Ascending aorta (tissue), 2 donors: ENCODE measurements at places on chromosomes 6 and 20. TPM values are rescaled to one million over a fixed set of nuclear protein-coding genes. Genes with fewer than 3 reads are reported as not detected.

DNA sequence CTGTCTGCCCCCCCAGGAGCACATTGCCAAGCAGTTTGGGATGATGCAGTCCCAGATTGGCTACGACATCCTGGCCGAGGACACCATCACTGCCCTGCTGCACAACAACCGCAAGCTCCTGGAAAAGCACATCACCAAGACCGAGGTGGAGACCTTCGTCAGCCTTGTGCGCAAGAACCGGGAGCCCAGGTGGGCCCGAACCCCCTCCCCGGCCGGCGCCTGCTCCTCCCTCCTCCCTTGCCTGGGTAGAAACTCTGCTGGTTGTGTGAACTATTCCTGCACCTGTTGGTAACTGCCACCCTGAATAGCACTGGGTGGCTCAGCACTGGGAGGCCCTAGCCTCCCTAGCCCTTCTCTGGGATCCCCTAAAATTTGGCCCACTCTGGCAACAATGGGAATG, 43.7 kb downstream of the UQCC2 start:
- H3K36me3 ChIP-seq, result no peaks in the 10 kb centered on the region
- no peaks in the 10 kb centered on the region for H3K4me1 ChIP-seq
- H3K27me3 ChIP-seq, result no peaks in the 10 kb centered on the region
- no peak overlapping the region for H3K27ac ChIP-seq

DNA sequence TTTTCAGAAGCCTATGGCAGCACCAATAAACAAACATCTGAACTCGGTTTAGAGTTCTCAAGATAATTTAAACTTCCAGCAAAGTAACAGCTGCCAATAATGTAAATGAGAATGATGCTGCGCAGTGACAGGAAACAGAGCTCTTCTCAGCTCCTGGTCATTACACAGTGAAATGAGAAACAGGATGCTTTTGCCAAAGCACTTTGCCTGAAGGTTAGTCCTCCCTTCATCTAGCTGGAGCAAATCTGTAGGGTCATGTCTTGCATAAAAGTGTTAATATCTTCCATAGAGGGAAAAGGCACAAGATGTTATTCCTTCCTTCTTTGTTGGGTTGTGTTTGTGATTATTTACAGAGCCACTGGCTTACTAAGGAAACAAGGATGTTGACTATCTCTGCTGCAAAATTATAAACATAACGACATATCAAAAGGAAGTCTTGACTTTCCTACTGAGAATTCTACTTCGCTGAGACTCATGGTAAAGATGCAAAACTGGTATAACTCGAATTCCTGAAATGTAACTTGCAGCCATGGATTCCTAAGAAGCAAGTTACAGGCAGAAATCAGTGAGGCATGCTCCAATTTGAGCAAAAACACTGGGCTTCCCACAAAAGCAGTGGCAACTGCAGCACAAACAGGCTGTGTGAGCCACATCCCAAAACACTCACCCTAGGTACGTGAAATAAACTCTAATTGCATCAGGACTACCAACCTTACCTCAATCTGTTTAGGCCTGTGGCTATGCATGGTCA, 102.5 kb upstream of the BEND6 start:
- no peaks in the 10 kb centered on the region for H3K4me1 ChIP-seq
- no peak for DNase-seq
- H3K4me3 ChIP-seq, result peak overlapping the region; percentile 66

The IRF4 gene
- 1.3 TPM for total RNA-seq

DNA sequence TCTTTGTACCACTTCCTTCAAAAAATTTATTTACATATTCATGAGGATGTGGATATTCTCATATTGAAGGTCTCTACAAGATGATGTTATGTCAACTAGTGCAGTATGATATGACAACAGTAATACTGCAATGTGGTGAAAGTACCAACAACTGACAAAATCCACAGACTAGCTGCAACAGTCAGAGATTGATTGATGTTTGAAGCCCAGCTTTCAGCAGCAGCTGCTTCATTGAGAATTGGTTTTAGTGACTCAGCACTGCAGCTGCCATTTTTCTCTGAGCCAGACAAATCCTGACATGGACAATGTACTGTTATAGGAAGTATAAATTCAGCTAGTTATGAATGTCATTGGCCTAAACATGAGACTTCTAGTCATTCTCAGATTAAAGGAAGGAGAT, 53.8 kb downstream of the PKIB start:
- H3K36me3 ChIP-seq, result no peaks in the 10 kb centered on the region
- H3K27ac ChIP-seq, result no peak overlapping the region
- H3K27me3 ChIP-seq, result no peaks in the 10 kb centered on the region
- DNase-seq, result no peak
- H3K4me3 ChIP-seq, result no peak overlapping the region

The UTRN gene
- 69.9 TPM for total RNA-seq

GRCh38 chr20:24949756-24950127, 673 bp downstream of the CST7 start:
- no peak for DNase-seq
- peak overlapping the region; percentile 7 for H3K27ac ChIP-seq
- H3K27me3 ChIP-seq, result no peaks in the 10 kb centered on the region

DNA sequence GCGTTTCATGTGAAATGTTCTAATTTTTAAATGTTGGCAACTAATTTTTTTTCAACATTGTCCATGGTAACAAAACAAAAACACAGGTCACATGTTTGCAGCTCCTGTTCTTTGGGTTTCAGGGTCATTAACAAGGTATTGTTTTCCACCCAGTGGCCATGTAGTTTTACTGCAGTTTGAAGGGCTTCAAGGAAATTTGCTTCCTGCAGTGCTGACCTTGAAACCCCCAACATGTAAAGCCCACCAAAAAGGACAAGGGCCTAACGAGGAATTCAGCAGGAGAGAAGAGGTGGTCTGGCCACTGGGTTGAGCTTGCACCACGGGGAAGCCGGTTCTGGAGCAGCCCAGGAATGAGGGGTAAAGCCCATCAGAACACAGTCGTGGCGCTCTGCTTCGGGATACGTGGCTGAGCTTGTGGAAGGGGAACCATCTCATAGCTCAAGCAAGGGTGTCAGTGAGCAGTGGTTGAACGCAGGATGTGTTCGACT, 13.9 kb upstream of the KLHL31 start:
- no peaks in the 10 kb centered on the region for H3K36me3 ChIP-seq
- no peak overlapping the region for H3K4me3 ChIP-seq
- no peaks in the 10 kb centered on the region for H3K4me1 ChIP-seq

DNA sequence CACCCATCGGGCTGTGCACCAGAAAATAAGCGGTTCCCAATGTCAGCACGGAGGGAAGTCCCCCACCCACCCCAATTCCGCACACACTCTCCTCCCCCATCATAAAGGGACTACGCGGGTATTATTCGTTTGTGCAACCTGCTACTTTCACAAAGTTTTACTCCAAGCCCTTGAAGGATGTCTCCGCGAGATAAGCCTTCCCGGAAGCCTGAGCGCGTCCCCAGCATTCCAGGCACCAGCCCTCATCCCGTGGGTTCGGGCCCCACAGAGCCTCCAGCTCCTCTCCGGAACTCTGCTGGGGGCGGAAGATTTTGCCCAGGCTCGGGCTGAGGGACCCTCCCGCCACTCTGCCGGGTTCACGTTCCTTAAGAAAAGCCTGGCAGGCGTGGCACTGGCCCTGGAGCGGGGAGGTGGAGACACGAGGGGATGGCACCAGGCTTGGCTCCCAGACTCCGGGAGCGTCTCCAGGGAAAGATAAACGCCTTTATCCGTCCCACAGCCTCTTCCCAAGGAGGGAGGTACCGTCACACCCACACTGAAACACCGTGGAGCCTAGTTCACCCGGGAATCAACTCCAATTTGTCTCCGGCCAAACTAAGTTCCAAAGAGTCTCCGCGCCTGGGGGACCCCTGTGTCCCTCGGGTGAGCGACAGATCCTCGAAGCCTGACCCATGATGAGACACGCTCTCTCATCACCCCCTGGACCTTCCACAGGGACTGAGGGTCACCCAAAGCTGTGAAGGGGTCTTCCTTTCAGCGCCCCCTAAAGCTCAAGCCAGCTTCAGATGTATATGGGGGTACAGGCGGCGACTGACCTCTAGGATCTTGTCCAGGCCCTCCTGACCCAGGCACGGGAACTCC, 934 bp downstream of the KCNK5 start:
- H3K36me3 ChIP-seq, result no peaks in the 10 kb centered on the region
- H3K27me3 ChIP-seq, result no peaks in the 10 kb centered on the region
- H3K4me3 ChIP-seq, result peak overlapping the region; percentile 69
- H3K4me1 ChIP-seq, result peaks cover 6% of the 10 kb centered on the region
- DNase-seq, result no peak

- no peak overlapping the region for H3K4me3 ChIP-seq
- H3K36me3 ChIP-seq, result no peaks in the 10 kb centered on the region
- no peak overlapping the region for H3K27ac ChIP-seq
Measured at GRCh38 chr6:126475449-126475848, 135.5 kb downstream of the CENPW start.

- H3K27ac ChIP-seq, result no peak overlapping the region
- no peaks in the 10 kb centered on the region for H3K4me1 ChIP-seq
- H3K36me3 ChIP-seq, result peaks cover 10% of the 10 kb centered on the region
- H3K27me3 ChIP-seq, result no peaks in the 10 kb centered on the region
Measured at GRCh38 chr6:17621003-17621402, 20.9 kb downstream of the FAM8A1 start.

The AGER gene
- total RNA-seq, result 6.1 TPM

The PACSIN1 gene
- total RNA-seq, result not detected

- H3K4me3 ChIP-seq, result no peak overlapping the region
- H3K27ac ChIP-seq, result peak overlapping the region; percentile 94
- DNase-seq, result no peak
- no peaks in the 10 kb centered on the region for H3K27me3 ChIP-seq
Measured at GRCh38 chr20:3808544-3808943, 11.8 kb upstream of the AP5S1 start.

GRCh38 chr6:7911345-7911725, 747 bp upstream of the TXNDC5 start:
- H3K4me1 ChIP-seq, result peaks cover 3% of the 10 kb centered on the region
- H3K36me3 ChIP-seq, result no peaks in the 10 kb centered on the region
- H3K27me3 ChIP-seq, result no peaks in the 10 kb centered on the region
- H3K4me3 ChIP-seq, result peak overlapping the region; percentile 99

GRCh38 chr6:169487579-169488436, 214.0 kb downstream of the WDR27 start:
- DNase-seq, result no peak
- no peaks in the 10 kb centered on the region for H3K27me3 ChIP-seq
- H3K4me3 ChIP-seq, result no peak overlapping the region
- no peak overlapping the region for H3K27ac ChIP-seq
- H3K4me1 ChIP-seq, result peaks cover 21% of the 10 kb centered on the region
- no peaks in the 10 kb centered on the region for H3K36me3 ChIP-seq

DNA sequence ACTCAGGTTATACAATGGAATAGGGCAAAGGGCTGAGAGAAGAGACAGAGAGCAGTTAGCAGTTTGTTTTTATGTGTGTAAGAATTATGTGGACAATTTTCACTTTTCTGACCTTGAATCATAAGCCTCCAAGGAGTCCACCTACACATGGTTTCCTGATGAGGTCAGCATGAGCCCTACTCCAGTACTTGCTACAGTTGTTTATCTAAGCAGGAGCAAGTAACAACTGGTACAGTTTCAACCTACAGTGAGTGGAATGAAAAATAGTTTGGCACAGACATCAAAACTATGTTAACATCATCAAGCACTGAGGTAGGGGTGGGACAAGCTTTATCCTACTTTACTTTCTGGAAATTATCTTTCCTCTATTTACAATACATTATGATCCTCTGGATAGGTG, 426.7 kb upstream of the ID4 start:
- H3K36me3 ChIP-seq, result no peaks in the 10 kb centered on the region
- no peak for DNase-seq
- H3K27me3 ChIP-seq, result no peaks in the 10 kb centered on the region
- H3K4me1 ChIP-seq, result no peaks in the 10 kb centered on the region
- no peak overlapping the region for H3K27ac ChIP-seq
- no peak overlapping the region for H3K4me3 ChIP-seq

DNA sequence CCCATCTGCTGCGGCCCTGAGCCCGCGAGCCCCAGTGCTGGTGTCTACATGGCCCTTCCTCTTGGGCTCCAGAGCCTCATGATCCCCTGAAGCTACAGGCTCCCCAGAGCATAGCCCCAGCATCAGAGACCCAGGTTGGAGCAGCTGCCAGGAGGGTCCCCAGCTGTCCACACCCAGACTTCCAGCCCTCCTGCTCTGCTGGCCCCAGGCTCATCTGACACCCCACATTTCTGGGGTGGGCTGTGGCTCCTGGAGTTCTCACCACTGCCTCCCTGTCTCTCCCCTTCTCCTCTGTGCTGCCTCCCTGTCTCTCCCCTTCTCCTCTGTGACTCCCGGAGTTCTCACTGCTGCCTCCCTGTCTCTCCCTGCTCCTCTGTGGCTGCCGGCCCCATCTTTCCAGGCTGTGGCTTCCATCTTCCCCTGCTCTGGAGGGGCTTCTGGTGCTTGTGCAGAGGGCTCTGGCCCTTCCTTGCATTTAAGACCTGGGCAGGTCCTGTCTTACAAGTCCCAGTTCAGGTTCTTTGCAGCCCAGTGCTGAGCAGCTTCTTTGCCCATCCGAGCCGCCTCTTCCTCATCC, 108.1 kb downstream of the ERMARD start:
- H3K27ac ChIP-seq, result no peak overlapping the region
- H3K4me3 ChIP-seq, result no peak overlapping the region

GRCh38 chr6:4176907-4177306, 41.5 kb upstream of the ECI2 start:
- H3K4me3 ChIP-seq, result no peak overlapping the region
- H3K27ac ChIP-seq, result no peak overlapping the region
- no peaks in the 10 kb centered on the region for H3K4me1 ChIP-seq

The LAMA2 gene
- total RNA-seq, result 45.2 TPM

GRCh38 chr20:18380908-18381529, 85.8 kb downstream of the DZANK1 start:
- peaks cover 5% of the 10 kb centered on the region for H3K36me3 ChIP-seq
- no peak for DNase-seq
- no peaks in the 10 kb centered on the region for H3K27me3 ChIP-seq
- no peak overlapping the region for H3K27ac ChIP-seq
- no peak overlapping the region for H3K4me3 ChIP-seq

The OOEP gene
- not detected for total RNA-seq

The BMP6 gene
- total RNA-seq, result 16.0 TPM

The STMND1 gene
- total RNA-seq, result not detected

GRCh38 chr6:34897716-34898115, 8.7 kb downstream of the ANKS1A start:
- no peak for DNase-seq
- H3K36me3 ChIP-seq, result no peaks in the 10 kb centered on the region
- H3K4me1 ChIP-seq, result no peaks in the 10 kb centered on the region
- no peak overlapping the region for H3K4me3 ChIP-seq
- no peaks in the 10 kb centered on the region for H3K27me3 ChIP-seq
- H3K27ac ChIP-seq, result no peak overlapping the region

GRCh38 chr6:52649536-52650160, 21.3 kb upstream of the TMEM14A start:
- no peak overlapping the region for H3K4me3 ChIP-seq
- H3K27me3 ChIP-seq, result no peaks in the 10 kb centered on the region
- no peak overlapping the region for H3K27ac ChIP-seq
- no peaks in the 10 kb centered on the region for H3K4me1 ChIP-seq
- no peak for DNase-seq

- H3K4me1 ChIP-seq, result no peaks in the 10 kb centered on the region
- no peaks in the 10 kb centered on the region for H3K36me3 ChIP-seq
- no peaks in the 10 kb centered on the region for H3K27me3 ChIP-seq
- H3K4me3 ChIP-seq, result no peak overlapping the region
- DNase-seq, result peak; percentile 60
- no peak overlapping the region for H3K27ac ChIP-seq
Measured at GRCh38 chr6:43939281-43940070, 169.5 kb downstream of the VEGFA start.

The CRISP3 gene
- not detected for total RNA-seq
